ENCODE measurements at places on chromosomes 2 and 18.

DNA sequence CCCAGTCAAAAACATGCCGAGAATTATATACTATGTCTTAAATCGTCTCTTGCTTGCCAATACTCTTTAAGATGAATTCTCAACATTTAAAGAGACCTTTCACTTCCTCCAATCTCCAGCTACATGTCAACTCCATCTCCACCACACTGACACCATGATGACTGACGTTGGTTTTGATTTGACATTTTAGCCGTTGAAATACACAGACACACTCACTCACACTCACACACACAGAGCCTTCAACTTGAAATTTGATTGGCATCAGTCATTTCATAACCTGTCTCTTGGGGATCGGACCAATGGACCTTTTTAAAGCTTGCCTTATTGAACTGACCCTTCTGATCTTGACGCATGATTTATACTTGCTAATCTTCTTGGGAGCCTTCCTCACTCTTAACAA, 230.8 kb upstream of the PIK3C3 start:
- no peak for DNase-seq

GRCh38 chr18:26667046-26667445, 118.7 kb upstream of the KCTD1 start:
- no peak for DNase-seq

GRCh38 chr2:70305531-70305930, 3.7 kb upstream of the FAM136A start:
- no peak for DNase-seq

DNA sequence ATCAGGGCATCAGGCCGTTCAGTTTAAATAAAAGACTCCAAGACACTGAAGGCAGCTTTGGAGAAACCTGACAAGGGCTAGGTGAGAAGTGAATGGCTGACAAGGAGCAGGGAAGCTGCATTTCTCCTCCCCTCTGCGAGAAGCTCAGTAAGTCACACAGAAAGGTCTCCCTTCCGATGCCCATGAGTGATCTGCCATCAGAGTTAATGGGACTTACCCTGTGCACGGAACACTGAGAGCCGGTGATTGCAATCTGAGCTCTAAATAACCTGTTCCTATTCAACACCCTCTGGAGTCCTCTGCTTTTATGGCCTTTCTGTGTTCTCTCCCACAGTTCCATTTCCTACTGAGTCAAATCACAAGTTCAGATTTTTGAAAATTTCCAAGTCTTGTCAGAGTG, 322.2 kb upstream of the MYT1L start:
- DNase-seq: no peak

DNA sequence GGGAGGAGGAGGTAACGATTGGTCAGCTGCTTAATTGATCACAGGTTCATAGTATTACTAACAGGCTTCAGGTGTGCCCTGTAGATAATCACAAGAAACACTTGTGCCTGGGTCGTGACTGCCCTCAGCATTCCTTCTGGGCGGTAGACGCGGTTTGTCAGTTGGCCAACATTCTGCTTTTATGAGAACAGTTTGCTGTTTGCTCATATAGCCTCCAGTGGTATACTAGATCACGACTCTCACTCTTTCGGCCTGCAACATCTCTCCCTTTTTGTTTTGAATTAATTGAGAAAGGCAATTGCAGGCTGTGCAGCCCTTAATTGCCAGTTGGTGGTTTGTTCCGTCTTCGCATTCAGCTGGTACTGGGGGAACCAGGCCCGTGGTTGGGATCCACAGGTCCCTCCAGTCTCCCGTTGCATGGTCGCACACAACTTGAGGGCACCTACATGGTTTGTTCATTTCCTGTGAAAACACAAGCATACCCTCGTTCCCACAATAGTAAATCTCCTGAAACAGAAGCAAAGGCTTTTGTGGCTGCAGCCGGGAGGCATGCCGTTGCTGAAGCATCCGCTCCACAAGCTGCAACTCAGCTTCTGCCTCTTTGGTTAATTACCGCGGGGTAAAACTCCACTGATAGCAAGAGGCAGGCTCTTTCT, 30.3 kb upstream of the GPR17 start:
- no peak for DNase-seq

DNA sequence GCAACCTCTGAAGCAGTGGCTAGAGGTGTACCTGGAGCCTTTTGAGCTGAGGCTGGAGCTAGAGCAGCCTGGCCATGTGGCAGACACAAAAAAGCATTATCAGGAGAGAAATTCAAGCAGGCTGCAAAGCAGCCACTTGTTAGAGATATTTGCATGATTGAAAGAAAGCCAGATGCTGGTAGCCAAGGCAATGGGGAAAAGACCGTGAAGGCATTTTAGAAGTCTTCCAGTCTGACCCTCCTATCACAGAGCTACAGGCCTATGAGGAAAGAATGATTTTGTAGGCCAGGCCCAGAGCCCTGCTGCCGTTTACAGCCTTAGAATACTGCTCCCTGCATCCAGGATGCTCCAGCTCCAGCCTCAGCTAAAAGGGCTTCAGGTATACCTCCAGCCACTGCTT, 41.4 kb upstream of the TNP1 start:
- DNase-seq: no peak

GRCh38 chr2:45919711-45920111, 268.2 kb downstream of the PRKCE start:
- no peak for DNase-seq

DNA sequence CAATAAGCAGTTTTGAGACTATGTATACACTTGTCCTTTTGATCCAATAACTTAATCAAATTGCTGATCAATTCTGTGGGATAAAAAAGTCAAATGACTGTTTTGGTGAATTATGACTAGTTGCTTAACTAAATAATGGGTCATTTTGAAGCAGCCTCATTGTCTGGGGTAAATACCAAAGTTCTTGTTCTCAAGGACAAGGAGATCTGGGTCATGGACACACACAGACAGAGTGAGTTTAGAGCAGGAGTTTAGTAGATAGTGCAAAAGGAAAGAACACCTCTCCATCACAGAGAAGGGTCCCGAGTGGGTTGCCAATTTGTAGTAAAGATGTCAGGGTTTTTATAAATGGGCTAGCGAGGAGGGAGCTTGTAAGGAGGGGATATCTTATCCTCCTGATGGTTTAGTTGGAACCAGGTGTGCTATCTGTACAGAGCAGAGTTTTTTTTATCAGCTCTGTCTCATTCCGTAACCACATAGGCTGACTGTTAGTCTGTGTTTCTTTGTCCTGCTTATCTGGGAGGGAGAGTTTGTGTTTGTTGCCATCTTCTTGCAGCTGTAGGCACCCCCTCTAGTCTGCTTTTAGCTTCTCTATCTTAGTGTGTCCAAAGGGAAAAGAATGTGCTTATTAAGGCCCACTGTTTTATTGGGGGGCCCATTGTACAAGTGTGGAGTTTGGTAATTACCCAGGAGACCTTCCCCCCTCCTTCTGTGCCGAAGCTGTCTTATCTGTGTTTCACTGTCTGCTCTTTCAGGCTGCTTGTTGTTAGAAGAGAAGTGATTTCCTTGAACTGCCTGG, 48.7 kb upstream of the C1GALT1C1L start:
- DNase-seq: no peak

DNA sequence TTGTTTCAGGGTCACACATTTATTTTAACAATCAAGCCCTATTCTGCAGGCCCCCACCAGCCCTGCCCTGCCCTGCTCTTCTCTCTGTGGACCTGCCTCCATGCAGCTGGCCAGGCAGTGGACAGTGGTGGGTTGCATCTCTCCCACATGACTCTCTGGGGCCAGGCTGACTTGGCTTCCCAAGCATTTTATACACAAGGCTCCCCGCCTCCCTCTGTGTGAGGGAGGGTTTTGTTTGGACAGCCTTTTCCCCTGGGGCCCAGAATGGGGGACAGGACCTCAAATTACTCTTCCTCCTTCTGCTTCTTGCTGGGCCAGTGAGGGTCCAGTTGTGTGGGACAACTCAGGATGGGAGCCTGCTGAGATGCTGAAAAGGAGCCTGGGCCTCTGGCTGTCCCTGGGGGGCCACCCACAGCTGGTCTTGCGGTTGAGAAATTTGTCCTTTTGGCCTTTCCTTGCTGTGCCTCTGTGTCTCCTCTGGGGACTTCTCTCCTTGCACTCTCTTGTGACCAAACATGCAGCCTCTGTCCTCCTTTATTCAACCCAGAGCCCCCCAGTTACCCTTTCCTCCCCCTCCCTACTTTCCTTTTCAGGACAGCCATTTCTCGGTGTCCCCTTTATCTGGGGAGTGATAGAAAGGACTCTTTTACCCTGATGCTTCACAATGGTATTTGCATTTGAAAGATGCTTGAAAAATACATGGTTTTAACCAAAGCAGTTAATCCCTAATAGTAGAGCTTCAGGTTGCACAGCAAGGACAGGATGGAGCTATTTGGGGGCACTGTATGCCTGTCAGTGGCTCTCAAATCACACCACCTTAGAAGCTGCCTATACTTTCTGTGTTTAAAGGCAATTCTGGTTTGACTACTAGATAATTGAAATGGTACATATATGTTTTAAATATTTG, 151.1 kb downstream of the FHOD3 start:
- DNase-seq: no peak

DNA sequence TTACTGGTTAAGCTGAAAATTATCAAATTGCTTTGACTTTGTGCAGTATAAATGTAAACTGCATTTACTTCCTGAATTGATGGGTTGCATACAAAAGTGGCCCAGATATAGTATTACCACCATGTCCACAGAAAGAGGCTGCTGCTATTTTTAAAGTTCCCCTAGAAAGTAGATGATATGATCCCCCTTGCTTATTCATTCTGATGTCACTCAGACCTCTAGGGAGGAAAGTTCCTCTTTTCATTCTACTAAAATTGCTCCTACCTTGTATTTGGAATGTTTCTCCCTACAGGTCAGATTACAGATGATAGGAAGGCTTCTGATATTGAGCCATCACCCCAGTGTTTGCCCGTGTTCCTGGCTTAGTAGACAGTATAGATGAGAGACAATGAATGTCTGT, 247.6 kb upstream of the TNP1 start:
- DNase-seq: no peak

- no peak for DNase-seq
Measured at GRCh38 chr18:54392543-54393023, 34.9 kb downstream of the C18orf54 start.

- DNase-seq: no peak
Measured at GRCh38 chr2:143701785-143702184, 572.6 kb downstream of the ARHGAP15 start.

GRCh38 chr2:5173876-5174535, 518.2 kb upstream of the SOX11 start:
- no peak for DNase-seq

GRCh38 chr18:21745231-21745630, 4.6 kb downstream of the MIB1 start:
- DNase-seq: no peak

DNA sequence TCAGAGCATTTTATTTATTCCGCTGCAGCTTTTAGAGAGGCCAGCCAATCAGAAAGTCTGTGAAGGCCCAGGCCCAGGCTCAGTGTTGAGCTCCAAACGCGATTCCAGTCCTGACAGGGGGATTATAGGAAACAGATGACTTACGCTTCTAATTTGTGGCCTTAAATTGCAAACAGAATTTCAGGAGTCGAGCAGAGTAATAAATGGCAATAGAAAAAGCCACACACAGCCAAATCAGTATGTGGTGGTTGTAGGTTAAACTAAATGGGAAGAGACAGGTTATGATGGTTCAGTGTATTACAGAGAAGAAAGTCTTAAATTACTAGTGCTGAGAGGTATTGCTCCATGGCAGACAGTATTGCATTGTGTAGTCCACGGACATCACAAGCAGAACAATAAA, 131.0 kb upstream of the ZEB2 start:
- no peak for DNase-seq

GRCh38 chr18:13105059-13105458, 113.5 kb upstream of the LDLRAD4 start:
- DNase-seq: no peak

GRCh38 chr2:220334871-220335590, 707.6 kb downstream of the SLC4A3 start:
- no peak for DNase-seq

DNA sequence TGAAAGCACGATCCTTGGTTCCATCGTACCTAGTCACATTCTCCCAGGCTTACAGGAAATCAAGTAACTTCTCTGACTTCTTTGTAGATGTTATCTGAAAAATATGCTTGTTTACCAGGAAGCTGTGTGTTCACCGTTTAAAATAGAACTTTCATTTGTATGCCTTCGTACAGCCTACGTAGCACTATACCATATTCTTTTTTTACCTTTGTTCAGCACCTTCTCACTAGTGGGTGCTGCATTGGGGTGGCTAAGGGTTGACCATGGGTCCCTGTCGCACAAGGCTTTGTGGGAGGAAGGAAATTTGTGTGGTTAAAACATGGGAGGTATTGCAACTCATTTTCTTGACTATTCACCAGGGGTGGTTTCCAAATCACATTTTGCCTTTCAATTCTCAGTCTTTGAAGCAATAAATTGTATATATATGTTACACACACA, 16.6 kb downstream of the MALT1 start:
- DNase-seq: no peak

DNA sequence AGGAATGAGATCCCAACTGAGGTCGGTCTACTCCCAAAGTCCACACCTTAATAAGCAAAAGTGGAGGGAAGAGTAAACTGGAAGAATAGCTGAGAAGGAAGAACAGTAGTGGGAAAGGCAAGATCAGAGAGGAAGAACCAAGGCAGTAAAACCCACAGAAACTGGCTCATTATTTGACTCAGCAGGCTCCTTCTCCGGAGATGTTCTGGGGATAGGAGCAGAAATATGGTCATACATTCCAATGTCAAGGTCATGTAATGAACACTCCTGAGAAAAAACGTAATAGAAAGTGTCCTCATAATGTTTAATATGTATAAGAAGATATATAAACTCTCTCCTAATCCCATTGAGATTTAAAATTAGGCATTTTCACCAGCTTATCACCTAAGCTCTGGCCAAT, 39.5 kb downstream of the STK39 start:
- DNase-seq: no peak

GRCh38 chr2:30990671-30991070, 147.6 kb downstream of the GALNT14 start:
- no peak for DNase-seq

- no peak for DNase-seq
Measured at GRCh38 chr18:72091369-72091768, 452.8 kb downstream of the CBLN2 start.

- DNase-seq: no peak
Measured at GRCh38 chr2:111897924-111898702, at the start of gene MERTK. MERTK (plus strand) TSS chr2:111898607; CDS start chr2:111898736, 129 bp downstream.

DNA sequence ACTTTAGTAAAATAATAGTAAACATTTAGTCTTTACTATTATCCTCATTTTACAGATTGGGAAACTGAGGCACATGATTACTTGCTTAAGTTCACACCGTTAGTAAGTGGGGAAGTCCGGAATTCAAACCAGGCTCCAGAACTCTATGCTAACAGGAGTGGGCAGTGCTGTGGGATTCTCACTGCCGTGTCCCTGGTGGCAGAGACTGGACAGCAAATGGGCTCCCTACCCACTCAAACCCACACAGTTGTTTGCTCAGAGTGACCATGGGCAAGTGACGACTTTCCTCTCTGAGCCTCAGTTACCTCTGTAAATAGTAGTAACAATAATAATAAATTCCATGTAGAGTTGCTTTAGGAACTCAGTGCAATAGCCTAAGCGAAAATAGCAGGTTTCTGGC, 24.0 kb downstream of the MAIP1 start:
- no peak for DNase-seq

- DNase-seq: no peak
Measured at GRCh38 chr2:208266553-208266893, 468 bp downstream of the PIKFYVE start.
